ENCODE measurements at places on chromosomes 1 and 21.
A peak's percentile ranks its signal among the peaks of the same experiment; 100 is the strongest.

GRCh38 chr1:14667651-14667984 is 69.1 kb downstream of the KAZN start:
- DNase-seq = no peak

- DNase-seq = no peak
Measured at GRCh38 chr1:203318229-203318517, 12.9 kb downstream of the BTG2 start.

DNA sequence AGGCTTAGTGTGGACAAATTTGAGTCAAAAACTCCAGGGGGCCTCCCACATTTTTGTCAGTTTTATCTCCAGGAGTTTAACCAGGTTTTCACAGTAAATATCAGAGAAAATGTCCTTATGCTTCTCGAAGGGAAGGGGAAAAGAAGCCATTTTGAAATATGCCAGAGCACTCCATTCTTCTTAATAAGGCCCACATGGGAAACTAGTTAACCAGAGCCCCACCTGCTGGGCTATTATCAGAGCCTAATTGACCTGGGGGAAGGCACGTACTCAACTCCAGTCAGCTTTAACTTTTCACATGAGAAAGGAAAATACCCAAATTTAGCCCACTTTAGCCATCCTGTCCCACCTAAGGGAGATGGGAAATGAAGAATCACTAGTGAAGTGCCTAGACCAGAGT is 296.3 kb downstream of the PTBP2 start:
- no peak for DNase-seq

GRCh38 chr1:230423261-230423660 is 2.9 kb downstream of the PGBD5 start:
- DNase-seq = no peak

- peak; percentile 74 for DNase-seq
Measured at GRCh38 chr1:205598841-205599668, 32.8 kb downstream of the ELK4 start.

DNA sequence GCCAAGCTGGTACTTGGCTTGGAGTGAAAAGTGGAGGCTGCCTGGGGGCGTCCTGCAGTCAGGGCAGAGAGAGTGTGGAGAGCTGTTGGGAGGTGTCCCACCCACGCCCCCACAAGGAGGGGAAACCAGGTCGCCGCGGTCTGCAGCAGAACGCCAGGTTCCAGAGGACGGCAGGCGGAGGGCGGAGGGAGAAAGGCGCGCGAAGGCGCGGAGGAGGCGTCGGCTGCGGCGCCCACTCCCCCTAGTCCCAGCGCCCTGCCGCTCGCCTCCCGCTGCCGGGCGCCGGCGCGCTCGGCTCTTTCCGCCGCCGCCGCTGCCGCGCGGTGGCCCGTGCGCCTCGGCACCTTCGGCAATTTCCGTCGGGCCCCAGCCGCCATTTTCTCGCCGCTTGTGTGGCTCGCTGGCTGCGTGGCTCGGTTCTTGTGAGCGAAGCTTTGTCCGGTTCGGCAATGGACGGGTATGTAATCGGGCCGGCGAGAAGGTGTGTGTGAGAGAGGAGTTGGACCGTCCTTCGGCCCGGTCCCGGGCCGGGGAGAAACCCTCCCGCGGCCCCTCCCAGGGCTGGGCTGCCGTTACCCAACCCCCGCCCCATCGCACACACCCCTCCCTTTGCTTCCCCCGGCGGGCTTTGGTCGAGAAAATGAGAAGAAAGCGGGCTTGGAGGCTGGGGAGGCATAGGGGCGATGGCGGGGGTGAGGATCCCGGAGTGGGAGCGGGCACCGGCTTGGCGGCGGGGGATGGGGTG is at the start of gene PTBP2:
Gene PTBP2, plus strand, starts transcription at position 369 of the 745 bp plus-strand sequence. Its CDS starts 81 bp downstream, at position 450.
- DNase-seq = peak; percentile 89

DNA sequence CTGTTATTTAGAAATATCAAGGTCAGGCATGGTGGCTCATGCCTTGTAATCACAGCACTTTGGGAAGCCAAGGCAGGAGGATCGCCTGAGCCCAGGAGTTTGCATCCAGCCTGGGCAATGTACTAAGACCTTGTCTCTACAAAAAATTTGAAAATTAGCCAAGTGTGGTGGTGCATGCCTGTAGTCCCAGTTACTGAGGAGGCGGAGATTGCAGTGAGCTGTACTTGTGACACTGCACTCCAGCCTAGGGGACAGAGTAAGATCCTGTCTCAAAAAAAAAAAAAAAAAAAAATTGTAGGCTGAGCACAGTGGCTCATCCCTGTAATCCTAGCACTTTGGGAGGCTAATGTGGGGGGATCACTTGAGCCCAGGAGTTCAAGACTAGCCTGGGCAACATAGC is 45.3 kb downstream of the PIK3CD start:
- no peak for DNase-seq

GRCh38 chr1:94792473-94793295 is 27.5 kb upstream of the SLC44A3 start:
- DNase-seq = no peak

DNA sequence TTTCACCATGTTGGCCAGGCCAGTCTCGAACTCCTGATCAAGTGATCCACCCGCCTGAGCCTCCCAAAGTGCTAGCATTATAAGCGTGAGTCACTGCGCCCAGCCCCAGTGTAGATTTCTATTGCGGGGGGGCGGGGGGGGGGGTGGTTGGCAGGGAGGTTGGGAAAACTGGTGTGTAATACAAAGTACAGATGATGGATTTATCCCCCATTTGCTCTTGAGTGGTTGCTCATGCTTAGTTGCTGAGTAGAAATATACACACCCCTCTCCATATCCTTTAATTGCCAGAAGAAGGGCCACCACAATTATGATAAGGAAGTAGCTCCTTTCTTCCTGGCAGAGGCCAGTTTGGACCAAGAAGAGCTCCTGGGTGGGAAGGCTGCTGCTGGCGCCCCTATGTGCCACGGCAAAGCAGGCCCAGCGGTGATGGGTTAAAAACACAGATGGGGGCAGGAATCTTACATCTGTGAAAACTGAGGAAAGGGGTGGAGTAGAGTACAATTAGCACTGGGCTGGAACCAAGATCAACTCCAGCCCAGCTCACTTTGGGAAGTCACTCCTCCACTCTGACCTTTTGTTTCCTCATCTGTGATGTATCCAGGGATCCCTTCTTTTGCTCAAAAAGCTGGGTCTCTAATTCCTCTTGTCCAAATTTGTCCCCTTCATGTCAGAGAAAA is 55.2 kb downstream of the MRPL37 start:
- no peak for DNase-seq

DNA sequence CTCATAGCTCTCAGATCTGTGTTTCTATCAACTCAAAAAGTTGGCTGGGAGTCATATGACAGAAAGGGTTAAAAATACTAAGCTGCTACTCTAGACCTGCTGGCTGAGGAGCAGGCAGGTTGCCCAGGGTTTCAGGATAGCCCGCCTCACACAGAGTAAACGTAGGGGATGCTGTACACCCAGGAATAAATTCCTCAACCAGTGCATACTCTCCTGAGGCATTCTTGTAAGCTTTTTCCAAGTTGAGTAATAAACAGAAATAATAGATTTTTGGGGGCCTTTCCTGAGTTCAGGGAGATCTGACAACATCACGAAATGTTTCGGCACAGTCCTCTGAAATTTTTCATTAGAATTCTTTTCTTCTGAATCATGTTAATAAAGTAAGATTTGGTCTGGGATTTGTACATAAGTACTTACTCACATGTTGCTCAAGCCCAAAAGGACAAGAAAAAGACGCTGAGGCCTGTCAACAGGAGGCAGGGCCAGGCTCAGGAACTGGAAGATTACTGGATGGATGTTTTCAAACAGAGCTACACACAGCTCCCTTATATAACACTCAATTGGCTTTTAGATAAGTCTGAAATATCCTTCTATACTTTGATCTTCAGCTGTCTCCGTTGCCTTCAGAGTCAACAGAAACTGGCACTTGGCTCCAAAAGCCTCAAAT is 41.0 kb downstream of the TGFBR3 start:
- no peak for DNase-seq

DNA sequence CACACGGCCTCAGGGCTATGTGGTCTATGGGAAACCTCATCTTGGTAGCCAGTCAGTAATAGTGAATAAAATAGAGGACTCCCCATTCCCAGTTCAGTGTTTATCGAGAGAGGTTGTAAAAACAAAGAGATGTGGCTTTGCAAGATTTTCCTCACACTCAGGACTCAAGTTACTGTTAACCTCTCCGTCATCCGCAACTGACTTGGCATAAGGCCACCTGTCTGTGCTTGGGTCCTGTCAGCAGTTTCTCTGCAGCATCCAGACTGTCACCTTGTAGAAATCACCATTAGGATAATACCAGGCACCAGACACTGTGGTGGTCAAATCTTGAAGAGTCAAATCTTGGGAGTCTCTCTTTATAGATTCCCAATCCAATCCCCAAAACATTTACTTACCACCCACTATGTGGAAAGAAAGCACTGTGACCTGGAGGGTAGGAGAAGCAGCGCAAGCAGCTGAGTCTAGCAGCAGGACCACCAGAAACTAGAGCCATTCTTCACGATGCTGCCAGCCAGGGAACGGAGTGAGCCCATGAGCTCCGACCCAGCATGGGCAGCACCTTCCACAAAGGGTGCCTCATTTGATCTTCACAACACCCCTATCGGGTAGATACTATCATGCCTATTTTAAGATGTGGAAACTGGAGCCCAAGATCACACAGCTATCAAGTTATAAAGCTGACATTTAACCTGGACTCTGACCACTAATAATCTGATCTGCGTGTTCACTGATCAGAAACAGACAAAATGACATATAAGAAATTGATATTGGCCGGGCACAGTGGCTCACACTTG is 5.6 kb upstream of the GPR25 start:
- DNase-seq = peak; percentile 33

GRCh38 chr1:20588634-20589225 is at the start of gene CDA:
Gene CDA, plus strand, starts transcription at chr1:20589097. Its CDS starts 33 bp downstream, at chr1:20589130.
- no peak for DNase-seq

- DNase-seq = no peak
Measured at GRCh38 chr1:66364578-66365391, 169.2 kb upstream of the SGIP1 start.

GRCh38 chr1:112790920-112791722 is 76.0 kb upstream of the PPM1J start:
- DNase-seq = no peak

GRCh38 chr1:151980287-151981177 is 13.1 kb downstream of the S100A10 start:
- DNase-seq = no peak

DNA sequence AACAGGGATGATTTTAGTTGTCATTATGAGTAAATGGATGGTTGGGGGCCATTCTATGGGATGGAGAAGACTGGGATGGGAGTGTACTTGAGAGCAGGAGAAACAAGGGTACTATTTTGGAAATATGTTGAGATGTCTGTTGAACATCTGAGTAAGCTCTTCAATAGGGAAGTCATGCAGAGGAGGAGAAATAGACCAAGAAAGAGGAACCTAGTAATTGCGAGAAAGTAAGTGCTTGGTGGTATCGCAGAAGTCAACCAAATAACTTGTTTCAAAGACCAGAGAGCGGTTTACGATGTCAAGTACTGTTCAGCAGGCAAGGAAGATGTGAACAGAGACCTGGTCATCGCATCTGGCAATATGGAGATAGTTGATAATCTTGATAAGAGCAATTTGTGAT is 22.4 kb upstream of the CHRM3 start:
- DNase-seq = no peak

GRCh38 chr1:200883118-200883517 is 10.3 kb downstream of the GPR25 start:
- no peak for DNase-seq

GRCh38 chr1:44735992-44736391 is 3.6 kb upstream of the KIF2C start:
- DNase-seq = no peak
